ENCODE measurements at places on chromosomes 3 and 15.

- DNase-seq = peak; percentile 15
These were observed 2.6 kb upstream of the APEH start for GRCh38 chr3:49671291-49672288.

- DNase-seq = no peak
These were observed 3.4 kb downstream of the PSMD6 start for GRCh38 chr3:64019879-64020278.

GRCh38 chr3:44894485-44894884 is 20.1 kb downstream of the TGM4 start:
- DNase-seq = no peak

DNA sequence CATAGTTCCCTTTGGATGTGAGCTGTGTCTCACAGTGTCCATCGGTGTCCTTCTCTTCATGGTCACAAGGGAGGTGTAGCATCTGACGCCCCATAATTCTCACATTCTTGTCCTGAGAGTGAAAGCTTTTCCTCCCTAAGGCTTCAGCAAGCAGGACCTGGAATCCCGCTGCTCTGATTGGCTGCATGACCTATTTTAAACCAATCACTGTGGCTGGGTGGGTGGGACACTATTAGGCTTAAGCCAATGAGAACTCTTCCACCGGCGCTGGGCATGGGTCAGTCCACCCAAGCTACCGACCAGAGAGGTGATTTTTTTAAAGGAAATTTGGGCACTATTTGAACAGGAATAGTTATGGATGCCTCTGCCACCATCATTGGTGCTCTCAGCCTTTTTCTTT is 385.9 kb downstream of the MFSD1 start:
- no peak for DNase-seq

GRCh38 chr15:75455982-75456531 is 4.6 kb upstream of the SIN3A start:
- peak; percentile 33 for DNase-seq

DNA sequence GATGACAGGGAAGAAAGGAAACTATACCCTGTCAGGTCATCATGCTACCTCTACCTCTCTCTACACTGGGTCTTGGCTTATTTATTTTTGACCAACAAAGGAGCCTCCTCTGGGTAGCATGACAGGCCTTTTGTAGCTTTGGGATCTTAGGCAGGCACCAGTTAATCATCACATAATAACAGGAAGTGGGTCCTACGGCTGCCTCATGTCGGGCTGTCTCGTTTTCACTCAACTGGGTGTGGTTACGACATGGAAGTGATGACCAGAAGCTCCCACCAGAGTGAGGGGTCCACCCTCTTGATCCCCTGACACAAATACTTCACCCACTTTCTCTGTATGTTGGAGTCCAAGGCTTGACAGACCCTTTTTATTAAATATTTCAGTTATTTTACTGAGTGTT is 105.3 kb downstream of the CD47 start:
- no peak for DNase-seq

Data from AG04450 (cell line).